Calu3 (cell line): ENCODE measurements at places on chromosomes 1 and 21. TPM values are rescaled to one million over a fixed set of nuclear protein-coding genes. Genes with fewer than 3 reads are reported as not detected.

Gene ARID1A
- total RNA-seq = 51.7 and 52.5 TPM in 2 replicates

Gene MYBPH
- not detected in 2 replicates for total RNA-seq

Gene MXRA8
- not detected in 2 replicates for total RNA-seq

Gene ADGRB2
- total RNA-seq = 1.9 and 2.9 TPM in 2 replicates

Gene KCNA3
- not detected in 2 replicates for total RNA-seq

Gene C1orf216
- total RNA-seq = 11.5 and 12.0 TPM in 2 replicates

Gene NIBAN1
- total RNA-seq = 12.1 and 19.5 TPM in 2 replicates

Gene AUNIP
- total RNA-seq = 7.7 and 10.6 TPM in 2 replicates

Gene IL12RB2
- not detected in 2 replicates for total RNA-seq

Gene CHI3L1
- total RNA-seq = not detected in 2 replicates

Gene ARPC5
- 135 and 148 TPM in 2 replicates for total RNA-seq

Gene DENND2C
- total RNA-seq = 1.2 and 1.3 TPM in 2 replicates

GRCh38 chr1:19811206-19811851, 3.8 kb downstream of the RNF186 start:
- DNase-seq = peak; percentile 49

DNA sequence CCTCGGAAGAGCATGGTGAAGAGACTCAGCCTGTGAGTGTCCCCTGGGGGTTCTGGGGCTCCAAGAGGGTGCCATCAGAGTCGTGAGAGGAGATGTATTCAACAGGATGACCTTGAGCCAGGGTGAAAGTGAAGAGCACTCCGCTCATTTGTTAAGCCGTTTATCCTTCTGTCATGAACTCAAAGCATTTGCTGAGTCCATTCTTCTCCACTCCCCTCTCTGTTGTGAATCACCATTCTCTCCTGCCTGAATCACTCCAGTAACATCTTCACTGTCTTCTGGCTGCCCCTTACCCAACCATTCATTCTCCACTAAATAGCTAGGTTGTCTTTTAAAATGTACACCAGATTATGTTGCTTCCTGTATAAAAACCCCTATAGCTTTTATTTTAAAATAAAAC, 102.2 kb downstream of the RGL1 start:
- DNase-seq = no peak

- DNase-seq = no peak
These were observed 22.7 kb downstream of the CLDN8 start for GRCh38 chr21:30193201-30193600.

- DNase-seq = peak; percentile 90
These were observed 5.4 kb downstream of the OBSCN start for GRCh38 chr1:228212966-228213844.

GRCh38 chr1:201048521-201048920, 25.0 kb upstream of the KIF21B start:
- no peak for DNase-seq

GRCh38 chr1:17741052-17741451, 14.1 kb upstream of the ACTL8 start:
- no peak for DNase-seq

DNA sequence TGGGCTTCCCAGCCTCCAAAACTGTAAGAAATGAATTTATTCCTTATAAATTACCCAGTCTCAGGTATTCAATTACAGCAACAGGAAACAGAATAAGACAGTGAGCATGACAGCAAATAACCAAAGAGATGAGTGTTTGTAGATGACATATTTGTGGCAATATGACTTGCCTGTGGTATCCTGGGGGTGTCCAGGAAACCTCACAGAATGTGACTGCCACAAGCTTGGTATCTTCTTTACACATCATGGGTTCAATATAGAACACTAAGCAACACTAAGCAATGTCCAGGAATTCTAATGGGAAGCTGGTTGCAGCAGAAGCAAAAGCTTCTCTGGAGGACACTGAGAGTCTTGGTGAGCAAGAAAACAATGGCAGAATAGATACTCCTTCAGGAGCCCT, 236.4 kb upstream of the BEND5 start:
- DNase-seq = no peak

DNA sequence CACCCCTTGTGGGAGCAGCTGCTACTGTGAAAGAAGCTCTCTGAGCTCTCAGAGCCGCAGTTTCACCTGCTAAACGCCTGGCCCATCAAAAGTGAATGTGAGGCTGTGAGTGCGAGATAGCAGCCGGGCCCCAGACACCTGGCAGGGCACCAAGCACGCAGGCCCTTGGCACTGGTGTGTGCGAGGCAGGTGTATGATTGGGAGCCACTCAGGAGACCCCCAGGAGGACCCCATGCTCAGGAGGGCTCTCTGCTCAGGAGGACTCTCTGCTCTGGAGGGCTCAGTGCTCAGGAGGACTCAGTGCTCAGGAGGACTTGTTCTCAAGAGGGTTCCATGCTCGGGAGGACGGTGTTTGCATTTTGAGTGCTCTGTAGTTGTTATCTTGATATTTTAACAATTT, 14.3 kb upstream of the ADARB1 start:
- DNase-seq = no peak

DNA sequence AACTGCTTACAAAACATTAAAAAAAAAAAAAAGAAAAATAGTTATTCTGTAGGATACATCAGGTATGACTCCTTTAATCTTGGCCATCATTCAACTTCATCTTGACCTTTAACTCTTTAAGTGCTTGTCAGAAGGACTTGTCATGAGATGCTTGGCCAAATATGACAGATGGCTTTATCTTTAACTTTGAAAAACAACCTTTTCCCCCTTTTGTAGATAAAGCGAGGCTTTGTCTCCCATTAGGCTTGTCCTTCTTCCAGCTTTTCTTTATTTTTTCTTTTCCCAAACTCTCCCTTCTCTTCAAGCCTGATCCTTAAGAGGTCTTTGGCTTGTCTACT, 2.3 kb downstream of the SRSF10 start:
- no peak for DNase-seq

- no peak for DNase-seq
These were observed 108.8 kb downstream of the PLXNA2 start for GRCh38 chr1:208135354-208135753.

GRCh38 chr1:15212954-15213291, 34.1 kb upstream of the FHAD1 start:
- DNase-seq = no peak

- DNase-seq = no peak
These were observed 175.6 kb downstream of the SIPA1L2 start for GRCh38 chr1:232454227-232454886.

- peak; percentile 87 for DNase-seq
These were observed 7.4 kb downstream of the EFNA4 start for GRCh38 chr1:155070721-155071569.

DNA sequence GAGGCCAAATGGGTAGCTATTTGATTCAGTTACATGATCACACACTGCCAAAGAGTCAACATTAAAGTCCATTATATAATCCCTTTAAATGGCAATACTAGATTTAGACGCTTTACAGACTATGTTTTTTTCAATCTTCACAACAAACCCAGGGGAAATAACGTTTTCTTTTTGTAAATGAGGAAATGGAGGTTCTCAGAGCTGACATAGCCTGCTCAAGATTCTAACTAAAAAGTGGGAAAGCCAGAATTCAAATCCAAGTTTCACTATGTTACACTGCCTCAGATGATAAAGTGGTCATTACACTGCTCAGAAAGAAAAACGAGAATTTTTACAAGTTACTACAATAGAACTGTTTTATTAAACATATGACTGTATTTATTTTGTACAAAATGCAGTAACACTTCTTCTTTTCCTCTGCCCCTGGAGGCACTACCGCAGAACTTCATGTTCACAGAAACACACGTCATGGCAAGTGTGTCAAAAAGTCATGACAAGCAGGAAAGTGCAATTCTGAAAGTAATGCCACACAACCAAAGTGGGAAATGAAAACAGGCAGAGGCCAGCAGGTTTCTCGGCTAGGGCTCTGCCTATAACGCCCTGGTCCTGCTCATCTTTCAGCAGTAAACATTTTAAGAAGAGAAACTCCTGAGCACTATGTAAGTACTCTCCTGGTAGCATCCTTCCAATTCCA, 19.0 kb downstream of the THEMIS2 start:
- DNase-seq = no peak

DNA sequence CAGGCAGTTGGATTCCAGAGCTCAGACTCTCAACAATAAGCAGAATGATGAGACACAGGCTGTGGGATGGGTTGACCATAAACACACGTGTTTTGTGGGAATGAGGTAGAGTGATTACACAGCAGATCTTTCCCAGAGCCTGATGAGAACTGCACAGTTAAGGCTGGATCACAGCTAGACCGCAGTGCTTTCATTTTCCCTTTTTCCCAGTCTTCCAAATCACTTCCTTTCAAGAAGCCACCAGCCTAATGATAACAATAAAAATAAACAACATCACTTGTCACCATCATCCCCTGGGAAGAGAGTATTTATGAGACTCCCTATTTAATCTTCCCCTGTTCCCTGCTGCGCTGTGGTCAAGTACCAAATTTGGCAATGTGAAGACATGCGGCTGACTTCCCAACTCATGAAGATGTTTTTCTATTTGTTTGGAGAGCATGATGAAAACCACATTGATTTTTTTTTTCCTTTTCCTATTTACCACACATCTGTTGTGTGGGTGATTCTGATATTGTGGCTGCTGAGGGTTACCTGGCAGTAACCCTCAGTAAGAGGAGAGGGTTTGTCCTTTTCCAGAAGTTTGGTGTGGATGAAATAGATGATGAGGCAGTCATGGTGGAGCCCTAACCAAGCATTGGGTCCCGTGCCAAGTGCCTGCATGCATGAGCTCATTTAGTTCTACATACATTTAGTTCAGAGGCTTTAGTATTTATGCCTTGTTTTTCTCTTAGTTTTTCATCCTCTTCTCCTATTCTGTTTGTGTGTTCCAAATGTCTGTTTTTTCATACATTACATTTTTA, 248.9 kb upstream of the HOOK1 start:
- no peak for DNase-seq

DNA sequence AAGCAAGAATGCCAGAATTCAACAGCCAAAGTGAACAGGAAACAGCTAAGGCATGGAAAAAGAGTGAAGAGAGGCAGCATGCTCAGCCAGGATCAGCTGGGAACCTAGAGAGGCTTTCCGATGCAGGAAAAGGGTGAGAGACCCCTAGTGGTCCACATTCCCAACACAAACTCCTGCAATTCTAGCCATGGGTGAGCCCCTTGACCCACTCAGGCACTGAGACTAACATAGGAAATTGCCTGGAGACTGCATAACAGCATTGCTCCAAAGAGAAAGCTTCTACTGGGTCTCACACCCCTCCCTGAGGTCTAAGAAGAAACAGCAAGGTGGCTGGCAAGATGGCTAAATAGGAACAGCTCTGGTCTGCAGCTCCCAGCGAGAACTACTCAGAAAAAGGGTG, 123.2 kb downstream of the LHX8 start:
- DNase-seq = no peak

- DNase-seq = no peak
These were observed 403.4 kb downstream of the PTPRC start for GRCh38 chr1:199042193-199042592.

DNA sequence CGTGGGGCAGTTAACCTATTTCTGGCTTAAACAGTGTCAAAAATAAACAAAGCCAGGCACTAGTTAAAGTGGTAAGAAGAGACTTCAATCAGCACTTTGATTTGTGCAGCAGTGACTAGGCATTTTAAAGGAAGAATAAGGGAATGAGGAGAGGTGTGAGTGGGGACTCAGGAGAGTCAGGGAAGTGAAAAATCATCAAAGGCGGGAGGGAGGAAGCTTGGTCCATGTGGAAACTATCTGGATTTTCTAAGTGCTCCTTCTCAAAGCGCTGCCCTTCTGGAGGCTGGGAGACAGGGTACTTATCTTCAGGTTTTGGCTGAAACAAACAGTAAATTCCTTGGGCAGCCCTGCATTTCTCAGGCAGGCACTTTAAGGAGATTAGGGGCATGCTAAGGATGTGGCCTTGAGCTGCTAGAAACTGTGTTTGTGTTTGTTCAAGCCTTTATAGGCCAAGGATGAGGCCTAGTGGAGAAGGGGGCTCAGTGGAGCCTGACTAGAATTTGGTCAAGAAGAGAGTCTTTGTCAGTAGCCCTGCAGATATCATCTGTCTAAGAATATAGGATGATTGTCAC, 486.5 kb downstream of the SIPA1L2 start:
- DNase-seq = no peak

GRCh38 chr1:244778344-244778743, 57.1 kb upstream of the COX20 start:
- no peak for DNase-seq

DNA sequence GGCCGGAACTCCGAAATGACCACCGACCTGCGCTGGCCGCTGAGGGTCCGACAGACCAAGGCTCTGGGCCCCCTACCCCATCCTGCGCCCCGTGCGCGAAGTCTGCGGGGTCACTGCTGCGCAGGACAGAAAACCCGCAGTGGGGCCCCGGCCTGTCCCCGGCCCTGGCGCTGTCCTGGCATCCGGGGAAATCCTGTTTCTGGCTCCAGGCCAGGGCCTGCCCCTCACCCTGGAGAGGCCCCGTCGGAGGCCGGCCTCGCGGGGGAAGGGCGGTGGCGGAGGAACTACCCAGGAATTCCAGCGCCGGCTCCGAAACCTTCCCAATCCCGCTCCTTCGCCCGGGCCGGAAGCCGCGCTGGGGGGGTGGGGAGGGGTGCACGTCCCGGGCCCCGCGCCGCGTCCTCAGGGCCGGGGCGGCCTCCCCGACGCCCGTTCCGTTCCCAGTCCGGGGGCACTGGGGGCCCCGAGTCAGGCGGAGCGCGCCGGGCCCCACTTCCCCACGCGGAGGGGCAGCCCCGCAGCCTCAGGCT, 77.0 kb downstream of the MORN1 start:
- DNase-seq = peak; percentile 57

- no peak for DNase-seq
These were observed 650.3 kb downstream of the AJAP1 start for GRCh38 chr1:5304702-5305101.

GRCh38 chr1:115506924-115507589, 134.7 kb upstream of the VANGL1 start:
- peak; percentile 14 for DNase-seq

DNA sequence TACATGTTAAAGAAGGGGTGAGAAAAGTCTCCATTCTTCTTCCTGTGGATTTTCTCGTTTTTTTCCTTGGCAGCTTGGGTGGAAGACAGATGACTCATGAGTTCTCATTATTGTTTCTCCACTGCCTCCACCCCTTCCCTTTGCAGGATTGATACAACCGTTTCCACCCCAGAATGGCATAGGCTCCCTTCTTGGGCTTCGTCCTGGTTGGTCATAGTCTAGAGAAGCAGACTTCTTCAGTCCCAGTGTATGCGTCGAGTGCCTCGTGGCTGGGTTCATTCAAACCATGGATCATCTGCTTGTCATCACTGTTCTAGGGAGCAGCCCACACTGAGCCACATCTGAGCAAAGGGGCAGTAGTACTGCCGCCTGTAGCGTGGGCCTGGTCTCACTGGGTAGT, 13.7 kb downstream of the PTGFRN start:
- no peak for DNase-seq

DNA sequence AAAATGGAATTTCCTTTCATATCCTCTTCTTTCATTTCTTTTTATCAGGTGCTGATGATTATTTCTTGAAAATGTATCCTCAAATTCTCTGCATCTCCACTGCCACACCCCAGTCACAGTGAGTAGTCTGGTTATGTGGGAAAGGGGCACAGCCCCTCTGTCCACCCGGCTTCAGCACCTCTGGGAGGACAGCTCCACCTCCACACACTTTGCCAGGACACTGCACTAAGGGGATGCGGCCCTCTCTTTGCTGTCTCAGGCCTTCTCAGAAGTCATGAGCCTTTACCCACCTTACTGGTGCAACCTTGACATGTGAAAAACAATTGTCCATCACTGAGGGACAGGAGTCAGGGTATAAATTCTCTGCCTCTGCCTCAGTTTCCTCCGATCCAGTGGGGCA, 433.1 kb downstream of the PCP4 start:
- no peak for DNase-seq

GRCh38 chr1:117143871-117144270, 22.3 kb upstream of the TRIM45 start:
- DNase-seq = no peak
